Natural killer cell treated with Interleukin-12 subunit alpha and Interleukin-12 subunit beta and Interleukin-15 and Interleukin-18, amount 100 ng/mL, for 72 hours (primary cell): ENCODE measurements at places on chromosomes 13 and 19.
A peak's percentile ranks its signal among the peaks of the same experiment; 100 is the strongest.

DNA sequence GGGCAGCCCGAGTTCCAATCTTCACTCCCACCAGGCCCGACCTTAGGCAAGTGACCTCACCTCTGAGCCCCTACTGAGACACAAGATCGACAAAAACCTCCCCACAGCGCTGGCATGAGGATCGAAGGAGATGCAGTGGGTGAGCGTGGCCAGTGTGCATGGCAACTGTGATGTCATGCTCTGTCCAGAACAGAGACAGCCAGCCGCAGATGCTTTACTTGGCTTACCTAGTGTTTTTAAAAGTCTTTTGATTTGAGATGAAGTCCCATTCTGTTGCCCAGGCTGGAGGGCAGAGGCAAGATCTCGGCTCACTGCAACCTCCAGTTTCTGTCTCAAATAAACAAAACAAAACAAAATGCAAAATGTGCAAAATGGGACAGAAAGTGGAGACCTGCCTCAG is 47.4 kb upstream of the CCNE1 start:
- no peak for DNase-seq

- DNase-seq, result no peak
Measured at GRCh38 chr13:102846261-102847015, 606 bp downstream of the ERCC5 start.

GRCh38 chr19:52473655-52474350 is 20.4 kb downstream of the ZNF578 start:
- no peak for DNase-seq

DNA sequence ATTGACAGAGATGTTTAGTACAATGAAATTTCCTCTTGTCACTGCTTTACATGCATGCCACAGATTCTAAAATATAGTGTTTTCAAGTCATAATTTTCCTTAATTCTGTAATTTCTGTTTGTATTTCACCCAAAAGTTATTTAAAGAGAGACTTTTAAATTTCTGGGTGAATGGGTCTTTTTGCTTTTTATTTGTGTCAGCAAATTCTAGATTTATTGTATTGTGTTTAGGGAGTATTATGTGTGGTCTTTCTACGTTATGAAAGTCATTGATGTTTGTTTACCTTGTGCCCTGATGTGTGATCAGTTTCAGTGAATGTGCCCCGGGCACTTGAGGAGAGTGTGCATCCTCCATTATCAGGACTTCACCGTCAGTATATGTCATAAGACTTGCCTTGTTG is 92.7 kb downstream of the SGCG start:
- no peak for DNase-seq

- no peak for DNase-seq
Measured at GRCh38 chr13:52997951-52998876, 30.4 kb upstream of the OLFM4 start.

- no peak for DNase-seq
Measured at GRCh38 chr19:55246462-55247451, 12.1 kb downstream of the PPP6R1 start.

DNA sequence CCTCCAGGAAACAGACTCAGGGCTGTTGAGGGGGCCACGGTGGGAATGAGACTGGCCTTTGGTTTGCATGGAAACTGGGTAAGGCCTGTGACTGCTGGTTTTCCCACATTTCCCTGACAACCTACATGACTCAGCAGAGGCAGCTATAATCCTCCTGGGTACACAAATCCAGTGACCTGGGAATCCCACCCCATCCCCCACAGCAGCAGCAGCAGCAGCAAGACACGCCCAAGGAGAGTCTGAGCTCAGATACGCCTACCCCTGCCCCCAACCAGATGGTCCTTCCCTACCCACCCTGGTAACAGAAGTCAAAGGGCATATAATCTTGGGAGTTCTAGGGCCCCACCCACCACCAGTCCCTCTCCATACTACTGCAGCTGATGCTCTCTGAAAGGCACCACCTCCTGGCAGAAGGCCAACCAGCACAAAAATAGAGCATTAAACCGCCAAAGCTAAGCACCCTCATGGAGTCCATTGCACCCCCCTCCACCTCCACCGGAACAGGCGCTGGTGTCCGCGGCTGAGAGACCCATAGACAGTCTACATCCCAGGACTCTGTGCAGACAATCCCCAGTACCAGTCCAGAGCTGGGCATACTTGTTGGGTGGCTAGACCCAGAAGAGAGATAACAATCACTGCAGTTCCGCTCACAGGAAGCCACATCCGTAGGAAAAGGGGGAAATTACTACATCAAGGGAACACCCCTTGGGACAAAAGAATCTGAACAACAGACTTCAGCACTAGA is 237.2 kb upstream of the SPRY2 start:
- DNase-seq, result no peak

- no peak for DNase-seq
Measured at GRCh38 chr13:73341748-73342147, 282.9 kb downstream of the KLF5 start.

DNA sequence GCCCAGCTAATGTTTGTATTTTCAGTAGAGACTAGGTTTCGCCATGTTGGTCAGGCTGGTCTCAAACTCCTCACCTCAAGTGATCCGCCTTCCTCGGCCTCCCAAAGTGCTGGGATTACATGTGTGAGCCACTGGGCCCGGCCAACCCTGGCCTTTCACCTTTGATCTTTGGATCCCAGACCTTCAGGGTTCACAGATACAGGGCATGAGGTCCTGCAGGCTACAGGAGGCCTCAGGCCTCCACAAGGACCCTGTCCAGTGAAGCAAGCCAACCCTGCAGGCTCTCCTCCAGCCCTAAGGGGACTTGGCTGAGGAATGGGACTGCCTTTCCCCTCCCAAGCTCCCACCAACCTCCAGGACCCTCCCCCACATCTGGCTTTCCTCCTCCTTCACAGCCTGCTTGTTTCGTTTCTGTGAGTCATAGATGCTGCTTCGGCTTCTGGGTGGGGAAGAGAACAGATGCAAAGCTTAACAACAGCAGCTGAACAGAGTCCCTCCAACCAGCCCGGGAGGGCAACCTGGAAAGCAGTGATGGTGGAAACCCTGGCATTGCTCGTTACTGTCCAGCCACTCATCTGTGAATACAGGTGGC is 11.8 kb downstream of the ARHGEF18 start:
- DNase-seq, result no peak

DNA sequence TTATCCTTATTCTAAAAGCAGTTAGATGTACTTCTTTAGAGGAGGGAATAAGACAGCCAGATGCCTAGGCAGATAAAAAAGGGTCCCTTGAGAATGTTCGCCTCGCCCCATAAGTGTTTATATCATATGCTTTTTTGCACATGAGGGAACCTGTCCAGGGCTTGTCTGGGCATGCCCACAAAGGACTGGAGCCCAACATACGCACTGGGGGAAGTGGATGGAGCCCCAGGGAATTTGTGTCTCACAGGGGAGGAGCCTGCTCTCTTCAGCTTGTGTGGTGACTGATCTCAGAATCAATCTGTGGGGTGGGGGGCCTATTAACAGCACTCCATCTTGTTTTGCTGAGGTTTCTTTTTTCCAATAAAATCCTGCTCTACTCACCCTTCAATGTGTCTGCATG is 22.6 kb downstream of the MED4 start:
- DNase-seq, result no peak

GRCh38 chr19:23403581-23404324 is 8.5 kb upstream of the ZNF91 start:
- no peak for DNase-seq

DNA sequence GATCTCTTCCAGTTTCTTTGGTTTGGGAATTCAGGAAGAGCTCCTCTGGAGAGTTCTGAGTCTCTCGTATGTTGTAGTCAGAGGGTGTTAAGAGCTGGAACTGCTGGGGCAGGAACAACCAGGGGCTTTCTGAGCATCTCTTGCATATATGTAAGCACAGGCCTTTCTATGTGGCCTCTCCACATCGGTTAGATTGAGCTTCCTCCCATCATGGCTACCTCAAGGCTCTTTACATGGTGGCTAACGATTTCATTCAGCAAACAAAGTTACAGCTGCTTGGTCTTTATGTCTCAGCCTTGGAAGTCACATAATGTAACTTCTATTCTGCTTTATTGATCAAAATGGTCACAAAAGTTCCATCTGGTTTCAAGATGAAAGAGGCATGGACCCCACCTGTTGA is 20.5 kb upstream of the PLAUR start:
- no peak for DNase-seq

DNA sequence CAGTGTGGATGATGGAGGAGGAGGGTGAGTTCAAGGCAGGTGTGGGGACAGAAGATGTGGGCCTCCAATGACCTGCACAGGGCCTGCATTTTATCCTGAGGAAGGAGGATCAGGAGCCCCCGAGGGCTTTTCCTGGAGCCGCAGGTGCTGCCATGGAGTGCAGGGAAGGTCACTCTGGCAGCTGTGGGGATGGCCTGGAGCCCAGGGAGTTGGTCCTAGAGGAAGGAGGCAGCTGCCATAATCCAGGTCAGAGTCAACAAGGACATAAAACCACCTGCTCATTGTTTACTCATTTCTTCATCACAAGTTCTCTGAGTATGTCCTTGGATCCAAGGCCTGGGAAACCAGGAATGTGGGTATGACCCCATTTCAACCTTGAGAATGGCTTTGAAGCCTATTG is 87.2 kb downstream of the SCGB2B2 start:
- no peak for DNase-seq

DNA sequence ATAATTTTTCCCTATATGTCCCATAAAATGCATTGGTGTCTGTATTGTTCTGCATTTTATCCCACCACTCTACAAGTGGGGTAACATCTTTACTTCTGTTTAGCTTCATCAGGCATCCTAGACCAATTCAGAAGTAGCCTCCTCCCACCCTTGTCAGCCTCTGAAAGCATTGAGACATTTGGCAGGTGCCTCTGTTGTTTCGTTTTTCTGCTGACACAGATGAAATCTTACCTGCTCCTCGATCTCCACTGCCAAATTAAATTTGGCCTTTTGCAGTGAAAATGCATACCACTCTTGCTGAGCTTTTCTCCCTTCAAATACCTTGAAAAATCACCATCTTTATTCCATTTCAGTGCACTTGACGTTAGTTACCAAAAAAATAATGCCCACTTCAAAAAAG is 83.5 kb upstream of the STARD13 start:
- no peak for DNase-seq

DNA sequence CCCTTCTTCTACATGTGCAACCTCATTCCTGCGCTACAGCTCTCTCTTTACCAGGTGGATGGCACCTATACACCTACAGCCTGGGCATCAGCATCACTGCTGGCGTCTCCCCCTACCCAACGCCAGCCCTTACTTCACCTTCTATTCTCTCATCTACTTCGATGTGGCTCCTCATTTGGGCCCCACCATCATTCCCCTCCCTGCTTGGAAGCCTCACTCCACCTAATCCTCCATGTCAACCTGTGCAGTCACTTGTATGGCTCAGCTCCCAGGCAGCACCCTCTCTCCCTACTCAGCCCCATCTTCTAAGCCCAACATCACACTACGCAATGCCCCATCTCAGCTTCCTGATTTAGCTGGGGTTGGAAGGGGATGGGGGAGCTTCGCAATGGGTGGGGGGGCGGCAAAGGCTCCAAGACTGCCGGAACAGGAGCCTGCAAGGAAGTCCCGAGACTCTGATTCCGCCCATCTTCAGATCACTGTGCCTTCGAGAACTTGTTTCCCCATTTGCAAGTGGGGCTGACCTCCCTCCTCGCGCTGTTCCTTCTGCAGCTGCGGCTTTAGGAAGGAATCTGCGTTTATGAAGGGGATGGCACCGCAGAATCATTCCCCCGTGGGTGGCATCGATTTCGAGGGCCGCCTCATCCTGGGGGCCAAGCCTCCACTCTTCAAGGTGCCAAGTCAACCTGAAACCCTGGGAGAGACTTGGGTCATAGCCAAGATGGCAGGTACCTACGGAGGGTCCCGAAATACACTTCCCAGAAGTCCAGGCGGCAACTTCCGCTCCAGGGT is 913 bp downstream of the MZF1 start:
- DNase-seq, result peak; percentile 51

DNA sequence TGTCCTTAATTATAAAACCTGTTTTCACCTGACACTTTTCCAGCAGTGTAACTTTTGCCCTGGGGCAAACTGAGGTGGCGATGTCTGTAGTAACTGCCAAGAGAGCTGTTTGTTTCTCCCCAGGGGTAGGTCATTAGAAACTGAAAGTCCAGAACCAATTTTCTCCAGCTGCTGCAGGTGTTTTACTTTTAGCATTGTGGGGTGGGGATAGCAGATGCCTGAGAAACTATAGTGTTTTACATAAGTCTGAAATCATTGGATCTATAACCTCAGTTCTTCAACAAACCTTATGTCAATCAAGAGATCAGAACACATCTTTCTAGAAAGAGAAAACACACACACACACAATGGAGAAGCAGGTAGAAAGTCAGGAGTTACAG is 92.7 kb downstream of the LHFPL6 start:
- DNase-seq, result no peak

GRCh38 chr19:38946229-38947010 is 15.7 kb downstream of the MRPS12 start:
- DNase-seq, result no peak

- DNase-seq, result no peak
Measured at GRCh38 chr13:22081430-22081829, 410.6 kb downstream of the FGF9 start.

DNA sequence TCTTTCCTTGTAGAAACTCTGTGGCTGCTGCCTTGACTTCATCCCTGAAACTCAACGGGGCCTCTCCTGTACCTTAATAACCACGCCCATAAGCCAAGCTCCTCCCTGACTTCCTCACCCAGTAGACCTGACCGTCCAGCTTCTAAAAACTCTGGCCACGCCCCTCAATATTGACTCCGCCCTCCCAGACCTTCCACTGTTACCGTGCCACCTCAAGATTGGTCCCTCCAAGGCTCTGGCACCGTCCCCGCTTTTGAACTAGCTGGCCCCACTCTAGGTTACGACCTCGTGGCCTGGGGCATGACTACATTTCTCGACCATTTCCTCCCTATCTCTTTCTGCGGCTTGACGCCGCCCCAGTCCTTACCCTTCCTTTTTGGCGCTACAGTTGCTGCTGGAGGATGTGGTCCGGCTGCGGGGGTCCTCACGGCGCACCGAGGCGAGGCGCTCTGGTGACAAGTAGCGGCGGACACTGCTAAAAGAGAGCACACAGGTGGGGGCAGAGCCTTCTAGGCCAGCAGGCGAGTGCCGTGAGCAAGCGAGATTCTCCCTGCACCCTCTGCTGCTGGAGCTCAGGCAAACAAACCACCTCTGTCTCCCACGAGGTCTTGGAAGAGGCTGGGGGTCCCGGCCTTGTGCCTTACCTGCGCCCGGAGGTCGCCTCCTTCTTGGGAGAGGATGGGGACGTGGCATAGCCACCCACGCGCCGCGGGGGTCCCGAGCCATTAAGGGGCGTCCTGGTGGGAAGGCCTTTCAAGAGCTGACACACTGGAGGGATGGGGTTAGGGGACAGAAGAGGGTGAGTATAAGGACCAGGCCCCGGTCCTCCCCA is 2.3 kb upstream of the EML2 start:
- peak; percentile 95 for DNase-seq
